ENCODE measurements at places on chromosomes 3 and 15. TPM values are rescaled to one million over a fixed set of nuclear protein-coding genes. Genes with fewer than 3 reads are reported as not detected.

DNA sequence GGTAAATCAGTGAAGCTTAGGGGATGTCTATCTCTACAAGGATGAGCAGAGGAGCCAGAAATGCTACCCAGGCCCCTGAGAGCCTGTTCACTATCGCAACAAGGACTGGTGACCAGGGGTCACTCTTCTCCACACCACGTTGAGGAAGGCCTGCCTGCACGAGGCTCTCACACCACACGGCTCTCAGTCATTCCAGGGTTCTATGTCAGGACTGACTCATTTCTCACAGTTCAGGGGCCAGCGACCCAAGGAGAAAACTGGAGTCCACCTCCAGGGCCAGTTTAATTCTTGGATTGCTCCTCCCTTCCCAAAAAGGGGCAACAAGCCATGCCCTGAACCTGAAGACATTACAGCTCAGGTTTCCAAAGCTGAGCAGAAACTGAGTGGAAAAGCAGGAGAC is 33.9 kb downstream of the ANP32A start:
- no peaks in the 10 kb centered on the region for H3K36me3 ChIP-seq
- DNase-seq = no peak
- no peaks in the 10 kb centered on the region for H3K27me3 ChIP-seq
- no peak overlapping the region for H3K4me3 ChIP-seq
- H3K4me1 ChIP-seq = peaks cover 18% of the 10 kb centered on the region
- no peak overlapping the region for H3K27ac ChIP-seq

DNA sequence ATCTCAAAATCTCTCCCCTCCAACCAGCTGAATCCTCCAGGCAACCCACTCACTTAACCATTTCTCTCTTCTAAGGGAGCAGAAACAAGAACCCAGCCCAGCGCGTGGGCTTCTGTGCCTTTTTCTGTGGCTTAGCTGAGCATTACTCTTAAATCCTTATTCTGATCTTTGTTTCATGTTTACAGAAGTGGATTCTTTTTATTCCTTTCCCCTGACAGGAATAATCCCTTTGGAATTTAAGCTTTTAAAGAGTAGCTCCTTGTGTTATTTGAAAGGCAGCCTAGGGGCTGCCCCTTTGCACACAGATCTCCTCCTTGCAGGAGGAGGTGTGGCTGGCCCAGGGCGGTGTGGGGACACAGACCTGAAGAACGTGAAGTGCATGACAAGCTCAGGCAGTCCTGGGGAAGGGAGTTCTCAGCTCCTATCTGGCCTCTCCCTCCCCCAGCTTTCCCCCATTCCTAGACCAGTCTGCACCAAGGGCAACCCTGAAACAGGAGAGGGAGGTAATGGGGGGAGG is 77.1 kb upstream of the UBE2E1 start:
- H3K4me1 ChIP-seq = no peaks in the 10 kb centered on the region
- DNase-seq = no peak

Gene NME9
- total RNA-seq = 0.98 TPM

Gene FGD5
- 18.7 TPM for total RNA-seq

- H3K4me1 ChIP-seq = no peaks in the 10 kb centered on the region
- no peak overlapping the region for H3K27ac ChIP-seq
- no peak overlapping the region for H3K4me3 ChIP-seq
- DNase-seq = no peak
- no peaks in the 10 kb centered on the region for H3K27me3 ChIP-seq
These were observed 190.1 kb downstream of the TBC1D5 start for GRCh38 chr3:17552351-17552750.

GRCh38 chr3:184563941-184564684 is 2.5 kb downstream of the EPHB3 start:
- no peak for DNase-seq
- peaks cover 11% of the 10 kb centered on the region for H3K4me1 ChIP-seq
- H3K27ac ChIP-seq = peak overlapping the region; percentile 96
- peak overlapping the region; percentile 87 for H3K4me3 ChIP-seq

Gene GABRR3
- not detected for total RNA-seq

Gene RYR3
- total RNA-seq = 2.6 TPM

- no peaks in the 10 kb centered on the region for H3K27me3 ChIP-seq
- peak overlapping the region; percentile 60 for H3K4me3 ChIP-seq
- H3K27ac ChIP-seq = peak overlapping the region; percentile 94
- no peak for DNase-seq
These were observed 42.5 kb downstream of the EPHB3 start for GRCh38 chr3:184604039-184604601.

- DNase-seq = no peak
- H3K27me3 ChIP-seq = no peaks in the 10 kb centered on the region
- H3K27ac ChIP-seq = no peak overlapping the region
- H3K4me1 ChIP-seq = no peaks in the 10 kb centered on the region
These were observed 45.1 kb upstream of the C15orf39 start for GRCh38 chr15:75156326-75157215.

DNA sequence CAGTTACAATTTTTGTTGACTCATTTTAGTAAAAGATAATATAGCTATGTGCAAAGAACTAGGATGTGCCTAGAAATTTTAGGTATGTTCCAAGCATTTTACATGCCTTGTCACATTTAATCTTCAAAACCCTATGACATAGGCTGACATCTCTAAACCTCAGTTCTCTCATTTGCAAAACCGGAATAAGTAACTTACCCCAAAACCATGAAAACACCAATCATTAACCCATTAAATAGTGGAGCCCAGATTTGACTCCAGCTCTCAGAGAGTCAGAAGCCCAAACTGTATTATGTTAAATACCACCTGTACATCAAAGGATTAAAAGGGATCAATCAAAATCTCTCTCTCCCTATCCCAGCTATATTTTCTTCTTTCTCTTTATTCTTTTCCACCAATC is 36.6 kb downstream of the GSK3B start:
- H3K27ac ChIP-seq = no peak overlapping the region
- DNase-seq = no peak
- no peaks in the 10 kb centered on the region for H3K36me3 ChIP-seq
- H3K4me1 ChIP-seq = no peaks in the 10 kb centered on the region
- H3K27me3 ChIP-seq = no peaks in the 10 kb centered on the region
- H3K4me3 ChIP-seq = no peak overlapping the region

Gene VEPH1
- under 0.01 TPM for total RNA-seq

Gene KLHL6
- total RNA-seq = 2.7 TPM

DNA sequence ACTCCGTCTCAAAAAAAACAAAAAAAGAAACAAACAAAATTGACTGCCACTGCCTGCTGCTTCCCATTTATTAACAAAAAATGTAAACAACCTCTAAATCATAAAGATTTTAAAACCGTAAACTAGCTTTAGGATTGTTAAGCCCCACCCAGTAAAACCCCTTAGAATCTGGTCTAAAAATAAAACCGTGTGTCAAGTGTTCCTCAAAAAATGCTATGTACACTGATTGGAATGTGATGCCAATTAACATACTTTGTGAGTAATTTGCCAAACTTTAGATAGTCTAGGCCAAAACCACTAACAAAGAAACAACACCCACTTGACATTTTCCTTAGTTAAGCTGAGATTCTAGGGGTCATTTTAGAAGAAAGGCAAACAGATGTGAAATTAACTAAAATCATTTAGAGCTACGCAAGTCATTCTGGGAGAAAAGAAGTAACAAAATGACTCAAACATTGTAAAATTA is 5.3 kb downstream of the RAF1 start:
- no peaks in the 10 kb centered on the region for H3K36me3 ChIP-seq
- H3K27ac ChIP-seq = no peak overlapping the region
- H3K4me1 ChIP-seq = peaks cover 13% of the 10 kb centered on the region
- no peaks in the 10 kb centered on the region for H3K27me3 ChIP-seq
- DNase-seq = no peak
- H3K4me3 ChIP-seq = no peak overlapping the region

DNA sequence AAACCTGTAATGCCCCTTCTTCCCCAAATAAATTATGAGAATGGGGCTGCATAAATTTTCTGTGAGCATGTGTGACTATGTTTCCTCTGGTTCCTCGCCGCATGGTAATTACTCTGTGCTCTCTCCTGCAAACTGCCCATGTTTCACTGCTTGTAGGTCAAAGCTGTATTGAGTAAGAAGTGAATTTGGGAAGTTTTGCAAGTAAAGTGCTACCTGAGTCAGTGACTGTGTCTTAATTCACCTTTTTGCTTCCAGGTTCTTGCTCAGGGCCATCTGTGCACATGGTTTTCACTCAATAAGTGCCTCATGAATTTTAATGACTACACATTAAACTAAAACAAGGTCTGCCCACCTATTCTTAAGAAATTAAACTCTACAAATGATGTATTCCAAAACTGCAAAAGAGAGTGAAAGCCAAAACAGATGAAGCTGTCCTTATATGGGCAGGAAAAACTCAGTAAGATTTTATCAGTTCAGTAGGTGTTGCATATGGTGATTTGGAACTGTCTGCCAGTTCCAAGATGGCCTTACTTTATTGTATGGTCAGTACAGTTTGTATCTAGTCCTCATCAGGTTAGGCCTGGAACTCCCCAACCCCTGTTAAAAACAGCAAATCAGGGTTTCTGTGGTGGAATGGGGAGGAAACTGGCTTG is 100.0 kb downstream of the LPP start:
- H3K27me3 ChIP-seq = no peaks in the 10 kb centered on the region
- H3K4me3 ChIP-seq = no peak overlapping the region
- no peaks in the 10 kb centered on the region for H3K4me1 ChIP-seq
- H3K27ac ChIP-seq = no peak overlapping the region
- no peaks in the 10 kb centered on the region for H3K36me3 ChIP-seq

DNA sequence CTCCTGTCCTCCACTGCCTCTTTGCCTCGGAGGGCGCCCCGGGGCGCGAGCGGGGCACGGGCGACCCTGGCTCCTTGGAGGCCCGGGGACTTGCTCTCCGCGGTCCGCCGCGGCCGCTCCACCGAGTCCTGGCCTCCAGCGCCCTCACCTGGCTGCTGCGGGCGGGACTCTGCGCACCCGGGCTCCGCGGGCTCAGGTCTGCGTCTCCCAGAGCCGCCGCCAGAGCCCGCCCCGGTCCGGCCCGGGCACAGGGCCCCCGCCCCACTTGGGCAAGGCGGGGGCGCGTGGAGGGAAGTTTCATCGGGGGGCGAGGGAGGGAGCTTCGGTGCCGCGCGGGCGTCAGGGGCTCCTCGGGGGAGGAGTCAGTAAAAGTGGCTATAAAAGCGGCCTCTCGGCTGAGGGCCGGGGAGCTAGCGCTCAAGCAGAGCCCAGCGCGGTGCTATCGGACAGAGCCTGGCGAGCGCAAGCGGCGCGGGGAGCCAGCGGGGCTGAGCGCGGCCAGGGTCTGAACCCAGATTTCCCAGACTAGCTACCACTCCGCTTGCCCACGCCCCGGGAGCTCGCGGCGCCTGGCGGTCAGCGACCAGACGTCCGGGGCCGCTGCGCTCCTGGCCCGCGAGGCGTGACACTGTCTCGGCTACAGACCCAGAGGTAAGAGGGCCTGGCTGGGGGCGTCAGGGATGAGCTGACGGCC is at the start of gene CEMIP:
CEMIP (plus strand) TSS at position 407 of the 694 bp plus-strand sequence. CDS start 94,510 bp downstream, outside the sequence.
- DNase-seq = peak; percentile 65
- peak within 1 kb of the TSS; percentile 63 for H3K4me3 ChIP-seq
- H3K27ac ChIP-seq = no peak within 1 kb of the TSS
- H3K36me3 ChIP-seq = no peaks in the 10 kb centered on the region

GRCh38 chr3:192409201-192409837 is 318.0 kb downstream of the FGF12 start:
- H3K27me3 ChIP-seq = no peaks in the 10 kb centered on the region
- no peak for DNase-seq
- peak overlapping the region; percentile 47 for H3K4me3 ChIP-seq
- no peaks in the 10 kb centered on the region for H3K4me1 ChIP-seq

Gene CLDND1
- total RNA-seq = 121 TPM

Gene ALDH1A2
- total RNA-seq = 11.1 TPM

DNA sequence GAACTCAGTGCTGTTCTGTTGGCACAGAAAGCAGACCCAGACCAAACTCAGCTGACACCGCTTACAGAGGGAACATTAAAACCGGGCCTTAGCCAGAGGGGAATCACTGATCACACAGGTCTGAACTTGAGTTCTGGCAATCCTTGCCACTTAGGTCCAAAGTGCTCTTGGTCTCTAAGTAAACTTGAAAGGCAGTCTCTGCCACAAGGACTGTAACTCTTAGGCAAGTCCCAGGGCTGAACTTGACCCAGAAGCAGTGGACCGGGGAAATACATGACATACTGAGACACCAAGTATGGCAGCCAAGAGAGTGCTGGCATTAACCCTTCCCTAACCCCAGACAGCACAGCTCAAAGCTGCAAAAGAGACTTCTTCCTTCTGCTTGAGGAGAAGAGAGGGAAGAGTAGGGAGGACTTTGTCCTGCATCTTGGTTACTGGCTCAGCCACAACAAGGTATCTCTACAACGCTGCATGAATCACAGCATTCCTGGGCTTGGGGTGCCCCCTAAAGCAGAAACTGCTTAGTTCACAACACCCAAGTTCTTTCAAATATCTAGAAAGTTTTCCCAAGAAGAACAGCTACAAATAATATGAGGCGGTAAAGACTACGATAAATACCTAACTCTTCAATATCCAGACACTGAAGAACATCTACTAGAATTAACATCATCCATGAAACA is 32.5 kb downstream of the NAALADL2 start:
- no peaks in the 10 kb centered on the region for H3K27me3 ChIP-seq
- no peak for DNase-seq
- H3K4me3 ChIP-seq = no peak overlapping the region
- H3K27ac ChIP-seq = no peak overlapping the region

GRCh38 chr3:56055546-56055945 is 412.7 kb downstream of the ERC2 start:
- no peak overlapping the region for H3K4me3 ChIP-seq
- H3K4me1 ChIP-seq = no peaks in the 10 kb centered on the region
- DNase-seq = no peak
- H3K36me3 ChIP-seq = no peaks in the 10 kb centered on the region
- no peaks in the 10 kb centered on the region for H3K27me3 ChIP-seq

DNA sequence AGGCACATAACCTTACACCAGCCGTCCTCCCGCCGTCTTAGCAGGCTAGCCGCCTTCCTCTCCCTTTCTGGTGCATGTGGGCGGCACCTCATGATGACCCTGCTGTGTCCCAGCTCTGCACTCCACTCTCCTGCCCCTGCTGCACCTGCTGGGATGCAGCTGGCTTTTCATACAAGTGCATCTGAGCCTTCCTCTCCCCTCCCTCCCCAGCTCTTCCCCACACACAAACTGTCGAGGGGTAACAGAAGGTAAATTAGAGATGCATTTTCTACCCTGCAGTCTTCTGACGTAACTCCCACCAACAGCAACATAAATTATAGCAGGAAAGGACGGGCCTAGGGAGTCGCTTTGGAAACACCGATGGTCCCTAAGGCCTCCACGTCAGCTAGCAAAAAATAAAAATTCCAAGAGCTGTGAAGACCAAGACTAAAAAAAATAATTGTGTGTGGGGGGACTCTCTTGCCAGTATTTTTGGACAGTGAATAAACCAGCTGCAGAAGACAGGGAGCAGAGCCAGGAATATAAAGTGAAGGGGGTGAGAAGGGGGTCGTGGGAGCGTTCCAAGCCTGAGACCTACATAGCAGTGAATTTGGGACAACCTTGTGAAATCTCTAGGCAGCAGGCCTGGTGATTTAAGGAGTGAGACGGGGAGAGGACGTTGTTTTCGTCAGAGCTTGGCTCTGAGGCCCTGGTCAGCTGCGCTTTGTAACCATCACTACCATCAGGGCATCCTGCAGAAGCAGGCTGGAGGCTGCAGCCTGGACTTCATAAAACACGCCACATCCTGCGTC is 216.2 kb downstream of the ADAMTS17 start:
- H3K27me3 ChIP-seq = no peaks in the 10 kb centered on the region
- H3K27ac ChIP-seq = no peak overlapping the region
- H3K4me1 ChIP-seq = no peaks in the 10 kb centered on the region
- no peak overlapping the region for H3K4me3 ChIP-seq
- DNase-seq = no peak
- no peaks in the 10 kb centered on the region for H3K36me3 ChIP-seq

Gene GPR171
- total RNA-seq = 0.48 TPM

GRCh38 chr3:133540896-133541674 is 32.4 kb upstream of the CDV3 start:
- no peaks in the 10 kb centered on the region for H3K36me3 ChIP-seq
- H3K27ac ChIP-seq = no peak overlapping the region
- H3K27me3 ChIP-seq = no peaks in the 10 kb centered on the region

Measured in breast epithelium (tissue), 4 donors.